CD4-positive, alpha-beta T cell treated with Interleukin-4 for 4 hours (primary cell): ENCODE measurements at places on chromosomes 16 and 17.

- no peak for DNase-seq
Observed at GRCh38 chr17:81902023-81902652, at the start of gene NPB. Gene NPB, plus strand, starts transcription at chr17:81902238. Its CDS starts 40 bp downstream, at chr17:81902278.

GRCh38 chr17:80930335-80931279 is 61.0 kb upstream of the CHMP6 start:
- no peak for DNase-seq

GRCh38 chr17:31684901-31685300 is 174.1 kb downstream of the COPRS start:
- DNase-seq, result no peak

DNA sequence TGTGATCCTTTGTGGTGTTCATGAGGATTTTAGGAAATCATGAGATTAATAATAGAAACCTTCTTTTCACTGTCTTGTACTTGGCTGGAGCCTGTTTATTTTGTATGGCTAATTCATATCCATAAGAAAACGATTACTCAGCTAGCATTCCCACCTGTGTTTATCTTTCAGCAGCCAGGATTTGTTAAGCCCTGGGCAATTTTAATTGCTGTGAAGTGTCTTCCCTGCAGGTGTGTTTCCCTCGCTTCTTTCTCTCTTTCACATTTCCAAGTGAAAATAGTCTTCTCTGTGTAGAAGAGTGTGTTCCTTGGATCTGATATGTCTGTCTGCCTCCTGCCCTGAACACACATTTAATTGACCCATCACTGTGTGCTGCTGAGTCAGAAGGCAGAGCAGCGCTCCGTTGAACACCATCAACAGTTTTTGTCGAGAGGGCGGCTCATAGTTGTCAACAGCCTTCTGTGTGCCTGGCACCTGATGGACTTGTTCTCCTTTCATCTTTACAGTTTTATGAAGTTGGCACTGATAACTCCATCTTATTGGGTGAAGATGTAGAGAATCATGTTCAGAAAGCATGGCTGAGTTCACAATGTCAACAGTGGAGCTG is 83.2 kb downstream of the SPECC1 start:
- no peak for DNase-seq

- DNase-seq, result peak; percentile 54
Observed at GRCh38 chr16:15650698-15651171, 690 bp downstream of the NDE1 start.

DNA sequence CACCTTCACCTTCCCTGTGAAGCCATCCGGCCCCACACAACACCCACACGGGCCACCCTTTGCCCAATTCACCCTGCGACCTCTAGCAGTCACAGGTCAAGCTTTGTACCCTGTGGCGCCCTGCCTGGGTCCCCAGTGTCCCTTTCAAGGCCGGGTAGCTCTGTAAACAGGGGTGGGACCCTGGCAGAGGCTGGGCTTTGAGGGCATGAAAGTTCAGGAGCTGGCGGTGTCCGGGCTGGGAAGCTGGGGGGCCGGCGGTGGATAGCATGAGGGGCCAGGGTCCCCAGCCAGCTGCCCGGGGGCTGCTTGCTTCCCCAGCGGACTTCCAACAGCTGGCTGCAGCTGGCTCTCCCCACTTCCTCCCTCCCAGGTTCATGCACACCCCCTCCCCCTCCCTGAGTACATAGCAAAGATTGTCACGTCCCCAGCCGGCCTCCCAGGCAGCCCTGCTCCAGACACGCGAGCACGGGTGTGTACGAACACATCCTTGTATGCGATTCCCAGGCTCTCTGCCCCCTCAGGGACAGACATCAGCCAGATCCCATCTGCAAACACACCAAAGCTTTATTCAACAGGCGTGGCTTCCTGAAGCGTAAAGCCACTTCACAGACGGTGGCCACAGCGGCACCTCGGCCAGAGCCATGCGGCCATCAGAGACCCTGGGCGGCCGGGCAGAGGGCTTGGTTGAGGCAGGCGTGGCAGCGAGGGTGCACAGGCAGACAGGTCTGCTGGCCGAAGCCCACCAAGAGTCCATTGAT is 8.2 kb downstream of the NTHL1 start:
- no peak for DNase-seq

DNA sequence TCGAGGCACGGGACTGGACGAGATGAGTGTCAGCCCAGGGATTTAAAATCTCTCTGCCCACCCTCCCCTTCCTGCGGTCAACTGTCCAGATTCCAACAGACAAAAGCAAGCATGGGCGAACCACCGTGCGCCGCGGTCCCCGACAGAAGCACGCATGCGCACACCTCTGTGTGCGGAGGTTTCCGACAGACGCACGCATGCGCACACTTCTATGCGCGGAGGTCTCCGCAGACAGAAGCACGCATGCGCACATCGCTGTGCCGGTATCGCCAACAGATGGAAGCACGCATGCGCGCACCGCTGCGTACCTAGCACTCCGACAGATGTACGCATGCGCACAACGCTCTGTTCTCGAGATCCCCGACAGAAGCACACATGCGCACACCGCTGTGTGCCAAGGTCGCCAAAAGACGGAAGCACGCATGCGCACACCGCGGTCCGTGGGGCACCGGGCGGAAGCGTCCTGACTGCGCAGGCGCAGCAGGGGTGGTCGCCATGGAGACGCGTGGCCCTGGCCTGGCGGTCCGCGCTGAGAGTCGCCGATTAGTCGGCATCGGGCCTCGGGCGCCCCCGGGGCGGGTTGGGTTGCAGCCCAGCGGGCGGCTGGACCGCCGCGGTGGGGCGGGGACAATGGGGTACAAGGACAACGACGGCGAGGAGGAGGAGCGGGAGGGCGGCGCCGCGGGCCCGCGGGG is 57.4 kb upstream of the RPH3AL start:
- DNase-seq, result peak; percentile 97

- no peak for DNase-seq
Observed at GRCh38 chr17:36994438-36994837, 45.7 kb downstream of the AATF start.

- DNase-seq, result peak; percentile 79
Observed at GRCh38 chr17:4043862-4044261, 79.6 kb upstream of the ATP2A3 start.

- no peak for DNase-seq
Observed at GRCh38 chr16:20613481-20614185, 37.5 kb upstream of the ACSM2B start.

DNA sequence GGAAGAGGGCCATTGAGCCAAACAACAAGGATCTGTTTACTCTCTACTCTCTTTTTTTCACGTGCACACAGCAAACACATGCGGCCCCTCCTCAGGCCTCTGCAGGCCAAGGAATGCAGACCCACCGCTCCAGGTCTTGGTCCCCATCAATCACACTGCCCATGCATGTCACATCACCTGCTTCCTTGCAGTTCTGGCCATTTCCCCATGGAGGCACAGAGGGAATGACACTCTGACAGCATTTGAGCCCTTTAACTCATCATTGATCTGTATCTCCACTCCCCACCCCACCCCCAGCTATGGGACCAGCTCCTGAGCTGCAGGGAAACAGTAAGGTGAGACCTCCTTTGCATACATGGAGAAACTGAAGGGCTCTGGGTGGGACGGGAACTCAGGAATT is 45.9 kb upstream of the MEIOC start:
- DNase-seq, result no peak
